ENCODE measurements at places on chromosomes 11 and 22. TPM values are rescaled to one million over a fixed set of nuclear protein-coding genes. Genes with fewer than 3 reads are reported as not detected.

SLC7A4 gene
- total RNA-seq, result not detected

LRRC74B gene
- not detected for total RNA-seq

OR52R1 gene
- not detected for total RNA-seq

F2 gene
- total RNA-seq, result not detected

FOLR2 gene
- 3.3 TPM for total RNA-seq

C22orf31 gene
- not detected for total RNA-seq

CLDN5 gene
- 9.3 TPM for total RNA-seq

SMIM35 gene
- 0.21 TPM for total RNA-seq

OR2AG2 gene
- 0.10 TPM for total RNA-seq
